ENCODE measurements at places on chromosomes 3 and 15. TPM values are rescaled to one million over a fixed set of nuclear protein-coding genes. Genes with fewer than 3 reads are reported as not detected.

Gene WNT5A
- 21.8 TPM for total RNA-seq

DNA sequence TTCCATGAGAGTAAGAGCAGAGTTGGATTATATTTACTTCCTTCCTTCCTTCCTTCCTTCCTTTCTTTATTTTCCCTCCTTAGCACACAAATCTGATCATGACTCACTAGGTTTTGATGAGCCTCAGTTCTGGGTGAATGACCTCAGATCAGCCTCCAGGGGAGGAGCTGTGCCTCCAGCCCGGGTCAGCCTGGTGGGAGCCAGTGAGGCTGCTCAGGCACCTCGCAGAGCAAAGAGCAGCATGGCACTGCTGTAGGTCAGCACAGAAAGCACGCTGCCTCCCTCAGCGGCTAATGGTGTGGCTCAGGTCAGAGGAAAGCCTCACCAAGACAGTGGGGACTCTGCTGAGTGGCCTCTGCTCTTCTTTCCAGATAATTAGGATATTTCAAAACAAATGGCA lies 108.5 kb downstream of the SYNPR start:
- no peak for DNase-seq

Gene GCNT3
- 0.18 TPM for total RNA-seq

DNA sequence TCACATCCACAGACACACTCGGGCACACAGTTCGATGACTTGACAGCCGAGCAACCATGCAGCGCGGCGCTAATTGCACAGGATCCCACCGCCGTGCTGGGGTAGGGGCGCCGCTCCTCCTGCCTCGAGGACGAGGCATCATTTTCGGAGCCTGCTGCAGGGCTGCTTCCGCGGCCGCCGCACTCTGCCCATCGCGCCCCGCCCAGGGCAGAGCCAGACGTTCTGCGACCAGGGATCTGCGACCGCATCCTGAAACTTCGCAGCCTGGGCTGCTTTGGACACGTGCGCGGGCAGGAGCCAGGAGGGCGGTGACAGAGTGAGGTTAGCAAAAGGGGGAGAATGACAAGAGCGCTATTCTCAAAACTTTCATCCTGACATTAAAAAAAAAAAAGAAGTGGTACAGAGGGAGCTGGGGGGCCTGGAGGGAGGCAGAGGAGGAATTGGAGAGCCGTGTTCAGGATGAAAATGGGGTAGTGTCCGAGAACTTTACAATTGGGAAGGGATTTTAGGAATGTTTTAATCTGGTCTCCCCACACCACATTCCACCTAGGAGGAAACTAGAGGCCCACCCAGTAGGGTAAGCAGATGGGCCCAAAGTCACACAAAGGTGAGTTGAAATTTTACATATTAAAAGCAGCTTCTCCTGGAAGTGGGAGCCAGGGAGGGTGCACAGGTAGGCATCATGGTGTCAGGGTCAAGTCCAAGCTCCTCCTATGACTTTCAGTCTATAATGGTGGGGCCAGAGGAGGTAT lies 15.9 kb downstream of the IGDCC3 start:
- no peak for DNase-seq

GRCh38 chr3:9316881-9317361 lies 45.9 kb upstream of the THUMPD3 start:
- no peak for DNase-seq

GRCh38 chr15:74657846-74658245 lies 38.0 kb downstream of the EDC3 start:
- DNase-seq, result no peak
